Stimulated activated CD4-positive, alpha-beta T cell treated with anti-CD3 and anti-CD28 coated beads, Interleukin-2, amount 100 ng/mL, for 48 hours (primary cell): ENCODE measurements at places on chromosomes 7 and 10.

- DNase-seq, result no peak
These were observed 3.2 kb downstream of the PARP12 start for GRCh38 chr7:140059273-140060242.

DNA sequence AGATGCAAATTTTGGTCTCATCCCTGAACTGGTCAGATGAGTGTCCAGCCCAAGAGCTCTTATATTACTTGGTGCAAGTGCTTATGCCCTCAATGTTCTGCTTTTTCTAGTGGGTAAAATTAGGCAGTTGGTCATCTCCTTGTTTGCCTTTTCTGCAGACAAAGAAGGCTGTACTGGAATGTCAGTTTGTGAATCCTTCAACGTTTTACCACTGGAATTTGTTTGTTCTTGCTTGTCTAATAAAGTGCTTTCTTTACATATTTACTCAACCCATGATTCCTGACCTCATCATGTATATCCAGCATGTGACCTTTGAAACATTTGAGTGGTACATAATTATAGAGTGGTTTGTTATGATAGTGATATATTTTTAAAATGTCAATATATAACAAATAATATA lies 232.2 kb upstream of the TEX47 start:
- no peak for DNase-seq

DNA sequence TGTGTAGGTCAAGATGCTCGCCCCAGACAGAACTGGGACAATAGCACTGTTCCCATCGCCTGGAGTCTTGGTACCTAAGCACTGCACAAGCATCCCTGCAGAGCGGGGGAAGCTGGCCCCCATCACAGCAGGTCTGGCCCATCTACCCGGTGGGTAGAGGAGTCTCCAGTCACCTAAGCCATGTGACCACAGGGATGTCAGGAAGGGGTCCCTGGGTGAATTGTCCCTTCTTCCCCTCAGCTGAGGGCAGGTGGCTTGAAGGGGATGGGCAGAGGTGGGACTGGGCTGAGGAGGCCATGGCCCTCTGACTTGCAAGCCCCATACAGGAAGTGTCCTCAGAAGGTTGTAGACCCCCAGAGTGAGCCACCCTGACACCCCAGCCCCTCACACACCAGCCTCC lies 39.7 kb downstream of the FRMPD2 start:
- DNase-seq, result no peak

- no peak for DNase-seq
These were observed 171.1 kb downstream of the HIBADH start for GRCh38 chr7:27491534-27491933.

GRCh38 chr7:94250987-94251386 lies 143.7 kb upstream of the COL1A2 start:
- DNase-seq, result no peak
